ENCODE measurements at places on chromosomes 12 and 14. TPM values are rescaled to one million over a fixed set of nuclear protein-coding genes. Genes with fewer than 3 reads are reported as not detected.

DNA sequence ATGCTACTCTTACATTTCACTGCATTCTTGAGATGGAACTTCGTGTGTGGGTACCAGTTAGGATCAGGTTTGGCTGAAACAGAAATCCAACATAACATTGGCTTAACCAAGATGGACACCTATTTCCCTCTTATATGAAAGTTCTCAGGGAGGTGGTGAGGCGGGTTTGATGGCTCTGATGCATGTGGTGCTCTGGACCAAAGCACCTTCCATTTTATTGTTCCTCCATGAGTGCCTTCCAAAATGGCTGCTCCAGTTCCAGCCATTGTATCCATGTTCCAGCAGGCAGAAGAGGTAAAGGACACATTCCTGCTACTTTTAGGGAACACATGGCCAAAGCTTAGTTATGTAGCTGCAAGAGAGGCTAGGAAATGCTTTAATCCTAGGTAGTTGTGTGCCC lies 29.6 kb downstream of the BRI3BP start:
- no peak overlapping the region for H3K4me3 ChIP-seq
- no peak overlapping the region for H3K27ac ChIP-seq
- no peaks in the 10 kb centered on the region for H3K27me3 ChIP-seq
- no peaks in the 10 kb centered on the region for H3K4me1 ChIP-seq

DNA sequence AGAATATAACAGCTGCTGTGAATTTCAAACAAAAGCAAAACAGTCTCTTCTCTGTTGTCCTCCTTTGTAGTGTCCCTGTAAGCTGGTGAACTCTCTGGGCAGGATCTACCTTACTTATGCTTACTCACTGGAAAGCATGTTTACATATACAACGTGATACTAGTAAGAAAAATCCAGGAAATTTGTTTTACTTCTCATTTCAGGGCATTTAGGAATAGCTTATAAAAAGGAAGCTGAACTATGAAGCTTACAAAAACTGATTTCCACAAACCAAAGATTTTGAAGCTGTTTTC lies 311.0 kb downstream of the NOVA1 start:
- H3K4me1 ChIP-seq, result no peaks in the 10 kb centered on the region
- H3K27ac ChIP-seq, result no peak overlapping the region
- no peaks in the 10 kb centered on the region for H3K27me3 ChIP-seq
- no peak for DNase-seq
- no peak overlapping the region for H3K4me3 ChIP-seq

GRCh38 chr14:77221241-77221871 lies 39.8 kb downstream of the TMEM63C start:
- no peak overlapping the region for H3K4me3 ChIP-seq
- no peaks in the 10 kb centered on the region for H3K4me1 ChIP-seq
- no peak overlapping the region for H3K27ac ChIP-seq
- no peaks in the 10 kb centered on the region for H3K36me3 ChIP-seq
- no peaks in the 10 kb centered on the region for H3K27me3 ChIP-seq
- DNase-seq, result no peak

- peak; percentile 25 for DNase-seq
- H3K4me1 ChIP-seq, result peaks cover 4% of the 10 kb centered on the region
- H3K36me3 ChIP-seq, result no peaks in the 10 kb centered on the region
- no peaks in the 10 kb centered on the region for H3K27me3 ChIP-seq
- no peak overlapping the region for H3K4me3 ChIP-seq
Measured at GRCh38 chr12:105987685-105988035, 151.1 kb downstream of the NUAK1 start.

GRCh38 chr14:54743382-54743781 lies 159.2 kb downstream of the GCH1 start:
- no peak overlapping the region for H3K4me3 ChIP-seq
- no peaks in the 10 kb centered on the region for H3K36me3 ChIP-seq
- no peak for DNase-seq

GRCh38 chr12:2925322-2925995 lies 33.7 kb upstream of the TEAD4 start:
- no peaks in the 10 kb centered on the region for H3K4me1 ChIP-seq
- DNase-seq, result no peak
- no peaks in the 10 kb centered on the region for H3K27me3 ChIP-seq
- no peak overlapping the region for H3K27ac ChIP-seq

- peak; percentile 8 for DNase-seq
- no peak overlapping the region for H3K27ac ChIP-seq
- H3K4me1 ChIP-seq, result peaks cover 6% of the 10 kb centered on the region
- H3K27me3 ChIP-seq, result peaks cover 8% of the 10 kb centered on the region
- H3K4me3 ChIP-seq, result no peak overlapping the region
Measured at GRCh38 chr12:65637774-65638173, 186.5 kb upstream of the HMGA2 start.

DNA sequence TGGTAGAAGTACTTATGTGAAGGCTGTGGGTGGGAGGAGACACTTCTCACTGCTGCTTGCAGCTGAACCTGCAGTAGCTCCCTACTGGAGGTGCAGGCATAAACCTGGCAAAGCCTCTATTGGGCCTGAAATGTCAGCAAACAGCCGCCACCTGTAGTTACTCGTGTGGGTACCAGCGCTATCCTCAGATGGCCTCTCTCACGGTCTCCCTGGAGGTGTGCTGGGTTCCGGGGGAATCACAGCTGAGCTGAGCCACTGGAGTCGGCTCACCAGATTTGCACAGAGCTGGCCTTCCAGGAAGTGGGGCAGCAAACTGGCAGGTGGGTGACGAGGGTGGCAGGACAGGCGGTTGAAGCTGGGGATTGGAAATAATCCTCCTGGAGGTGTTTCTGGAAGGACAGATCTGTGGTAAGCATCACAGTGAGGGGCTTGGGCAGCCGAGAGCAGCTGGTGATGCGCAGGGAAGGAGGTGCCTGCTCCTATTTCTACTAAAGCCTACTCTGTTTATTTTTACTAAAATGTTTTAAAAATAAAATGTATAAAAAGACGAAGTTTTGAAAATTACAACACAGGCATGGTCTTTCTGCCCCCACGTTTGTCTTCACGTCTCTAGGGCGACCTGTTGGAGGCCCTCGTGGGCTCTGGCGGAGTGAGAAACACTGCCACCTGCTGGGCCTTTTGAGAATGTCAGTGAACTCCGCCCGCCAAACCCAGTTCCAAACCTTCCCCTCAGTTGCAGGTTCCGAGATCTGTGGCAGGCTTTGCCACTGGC lies 67.8 kb upstream of the PLEKHG3 start:
- no peak overlapping the region for H3K4me3 ChIP-seq
- peak; percentile 73 for DNase-seq
- H3K27me3 ChIP-seq, result no peaks in the 10 kb centered on the region

The CCDC85C gene
- 2.8 TPM for total RNA-seq

The SERPINA10 gene
- total RNA-seq, result not detected

The DPPA3 gene
- total RNA-seq, result not detected

The ABCD2 gene
- 1.1 TPM for total RNA-seq
